ENCODE measurements at places on chromosomes 16 and 17. TPM values are rescaled to one million over a fixed set of nuclear protein-coding genes. Genes with fewer than 3 reads are reported as not detected.

DNA sequence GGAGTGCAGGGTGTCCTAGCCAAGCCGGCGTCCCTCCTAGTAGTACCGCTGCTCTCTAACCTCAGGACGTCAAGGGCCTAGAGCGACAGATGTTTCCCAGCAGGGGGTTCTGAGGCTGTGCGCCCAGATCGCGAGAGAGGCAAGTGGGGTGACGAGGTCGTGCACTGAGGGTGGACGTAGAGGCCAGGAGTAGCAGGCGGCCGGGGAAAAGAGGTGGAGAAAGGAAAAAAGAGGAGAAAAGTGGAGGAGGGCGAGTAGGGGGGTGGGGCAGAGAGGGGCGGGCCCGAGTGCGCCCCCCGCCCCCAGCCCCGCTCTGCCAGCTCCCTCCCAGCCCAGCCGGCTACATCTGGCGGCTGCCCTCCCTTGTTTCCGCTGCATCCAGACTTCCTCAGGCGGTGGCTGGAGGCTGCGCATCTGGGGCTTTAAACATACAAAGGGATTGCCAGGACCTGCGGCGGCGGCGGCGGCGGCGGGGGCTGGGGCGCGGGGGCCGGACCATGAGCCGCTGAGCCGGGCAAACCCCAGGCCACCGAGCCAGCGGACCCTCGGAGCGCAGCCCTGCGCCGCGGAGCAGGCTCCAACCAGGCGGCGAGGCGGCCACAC is at the start of gene MMP2:
Gene MMP2 (plus strand): TSS at position 372 of the 603 bp plus-strand sequence. CDS start 282 bp downstream, outside the sequence.
- H3K36me3 ChIP-seq, result no peaks in the 10 kb centered on the region
- no peak for DNase-seq
- H3K27ac ChIP-seq, result no peak within 1 kb of the TSS
- no peak within 1 kb of the TSS for H3K4me3 ChIP-seq
- peaks cover 18% of the 10 kb centered on the region for H3K27me3 ChIP-seq

- H3K36me3 ChIP-seq, result no peaks in the 10 kb centered on the region
- no peaks in the 10 kb centered on the region for H3K4me1 ChIP-seq
- H3K27me3 ChIP-seq, result no peaks in the 10 kb centered on the region
- no peak overlapping the region for H3K27ac ChIP-seq
- no peak overlapping the region for H3K4me3 ChIP-seq
Measured at GRCh38 chr16:54540525-54541180, 254.1 kb upstream of the IRX3 start.

DNA sequence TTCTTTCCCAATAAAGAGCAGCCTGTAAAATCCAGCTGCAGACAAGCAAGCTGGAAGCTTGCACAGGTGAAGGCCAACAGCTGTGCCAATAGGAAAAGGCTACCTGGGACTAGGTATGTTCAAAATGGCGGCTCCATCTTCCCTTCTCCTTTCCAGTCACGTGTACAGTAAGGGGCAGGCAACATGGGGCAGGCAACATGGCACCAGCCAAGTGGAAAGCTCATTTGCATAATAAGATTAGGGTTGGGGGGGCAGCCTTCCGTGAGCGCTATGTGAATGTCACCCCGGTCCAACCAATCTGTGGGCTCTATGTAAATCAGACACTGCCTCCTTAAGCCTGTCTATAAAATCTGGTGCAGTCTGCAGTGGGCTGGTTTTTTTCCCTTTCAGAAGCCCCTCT is 31.3 kb downstream of the TVP23A start:
- H3K36me3 ChIP-seq, result no peaks in the 10 kb centered on the region
- peak; percentile 75 for DNase-seq
- no peak overlapping the region for H3K4me3 ChIP-seq
- H3K4me1 ChIP-seq, result peaks cover 29% of the 10 kb centered on the region
- H3K27ac ChIP-seq, result no peak overlapping the region

- H3K4me3 ChIP-seq, result no peak overlapping the region
- H3K4me1 ChIP-seq, result no peaks in the 10 kb centered on the region
- no peaks in the 10 kb centered on the region for H3K27me3 ChIP-seq
- DNase-seq, result no peak
Measured at GRCh38 chr16:69087161-69087581, 18.3 kb upstream of the HAS3 start.

GRCh38 chr17:40020146-40020545 is 4.9 kb downstream of the CSF3 start:
- DNase-seq, result no peak
- H3K27ac ChIP-seq, result no peak overlapping the region
- no peak overlapping the region for H3K4me3 ChIP-seq
- H3K4me1 ChIP-seq, result no peaks in the 10 kb centered on the region
- no peaks in the 10 kb centered on the region for H3K27me3 ChIP-seq

- no peak for DNase-seq
- H3K4me3 ChIP-seq, result no peak overlapping the region
- no peaks in the 10 kb centered on the region for H3K36me3 ChIP-seq
- H3K27ac ChIP-seq, result no peak overlapping the region
- H3K27me3 ChIP-seq, result no peaks in the 10 kb centered on the region
- H3K4me1 ChIP-seq, result no peaks in the 10 kb centered on the region
Measured at GRCh38 chr16:84223456-84223855, 16.4 kb downstream of the KCNG4 start.

GRCh38 chr16:58348986-58349385 is 43.3 kb upstream of the GINS3 start:
- H3K27ac ChIP-seq, result no peak overlapping the region
- no peaks in the 10 kb centered on the region for H3K4me1 ChIP-seq
- no peak for DNase-seq
- no peaks in the 10 kb centered on the region for H3K27me3 ChIP-seq

DNA sequence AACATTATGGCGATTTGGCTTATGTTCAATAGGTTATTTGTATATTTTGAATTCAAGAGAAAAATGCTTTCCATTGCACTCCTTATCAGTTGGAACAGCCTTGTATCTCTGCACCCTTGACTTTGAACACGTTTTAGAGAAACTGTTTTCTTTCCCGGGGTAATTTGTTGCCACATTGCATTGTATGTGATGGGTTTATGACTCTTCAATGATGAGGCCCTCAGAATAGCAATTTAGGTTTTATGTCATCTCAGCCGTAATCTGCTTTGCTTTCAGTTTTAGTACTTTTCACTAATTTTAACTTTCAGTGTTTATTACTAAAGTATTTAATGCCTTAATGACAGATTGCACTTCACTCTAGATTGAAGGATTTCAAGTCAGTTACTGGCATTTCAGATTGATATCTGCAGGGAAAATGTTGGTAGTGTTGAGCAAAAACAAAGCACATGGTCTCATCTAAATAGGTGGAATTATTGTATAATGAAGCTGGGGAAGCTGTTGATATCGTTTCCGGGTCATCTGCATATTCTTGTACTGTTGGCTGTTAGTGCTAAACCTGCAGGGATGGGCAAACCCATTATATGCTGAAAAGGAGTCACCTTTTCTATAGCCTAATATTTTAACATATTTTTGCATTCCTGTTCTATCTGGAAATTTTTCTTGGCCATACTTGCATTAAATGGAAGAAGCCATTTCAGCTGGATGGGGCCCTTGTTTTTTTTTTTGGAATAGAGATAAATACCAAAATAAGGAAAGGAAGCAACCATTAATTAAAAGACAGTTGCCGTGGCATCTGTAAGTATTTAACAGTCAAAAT is 2.0 kb downstream of the LUC7L3 start:
- peaks cover 12% of the 10 kb centered on the region for H3K36me3 ChIP-seq
- peak overlapping the region; percentile 75 for H3K4me3 ChIP-seq
- peaks cover 39% of the 10 kb centered on the region for H3K4me1 ChIP-seq
- H3K27ac ChIP-seq, result peak overlapping the region; percentile 96
- H3K27me3 ChIP-seq, result no peaks in the 10 kb centered on the region

DNA sequence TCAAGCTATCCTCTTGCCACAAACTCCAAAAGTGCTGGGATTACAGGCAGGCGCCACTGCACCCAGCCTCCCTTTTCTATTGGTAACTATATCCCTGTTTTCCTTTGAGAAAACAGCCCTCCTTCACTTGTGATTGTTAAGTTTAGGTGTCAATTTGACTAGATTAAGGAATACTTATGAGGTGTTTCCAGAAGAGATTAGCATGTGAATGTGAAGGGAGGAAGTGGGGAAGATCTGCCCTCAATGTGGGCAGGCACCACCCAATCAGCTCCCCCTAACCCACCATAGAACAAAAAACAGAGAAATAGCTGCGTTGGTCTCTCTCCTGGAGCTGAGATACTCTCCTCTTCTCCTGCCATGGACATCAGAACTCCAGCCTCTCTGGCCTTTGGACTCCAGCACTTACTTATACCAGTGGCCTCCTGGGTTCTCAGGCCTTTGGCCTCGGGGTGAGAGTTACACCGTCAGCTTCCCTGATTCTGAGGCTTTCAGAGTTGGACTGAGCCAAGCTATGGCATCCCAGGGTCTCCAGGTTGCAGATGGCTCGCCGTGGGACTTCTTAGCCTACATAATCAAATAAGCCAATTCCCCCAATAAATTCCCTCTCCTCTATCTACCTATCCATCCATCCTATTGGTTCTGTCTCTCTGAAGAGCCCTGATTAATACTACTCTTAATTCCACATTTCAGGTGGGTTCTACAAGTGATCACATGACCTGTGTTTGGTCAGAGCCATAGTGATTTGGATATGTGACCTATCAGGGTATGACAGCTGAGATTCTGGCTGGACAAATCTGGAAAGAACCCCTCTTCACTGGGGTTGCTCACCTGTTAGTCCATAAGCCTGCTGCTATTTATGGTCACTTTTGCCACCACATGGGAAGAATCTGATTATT is 12.0 kb upstream of the STAT3 start:
- no peak overlapping the region for H3K4me3 ChIP-seq
- H3K36me3 ChIP-seq, result no peaks in the 10 kb centered on the region
- DNase-seq, result no peak
- no peaks in the 10 kb centered on the region for H3K27me3 ChIP-seq
- H3K27ac ChIP-seq, result no peak overlapping the region

- H3K27ac ChIP-seq, result peak within 1 kb of the TSS; percentile 92
- no peaks in the 10 kb centered on the region for H3K27me3 ChIP-seq
- H3K4me3 ChIP-seq, result peak within 1 kb of the TSS; percentile 74
- H3K36me3 ChIP-seq, result no peaks in the 10 kb centered on the region
Measured at GRCh38 chr17:47188876-47189731, at the start of gene CDC27. TSS of gene CDC27 (minus strand) at chr17:47189295. CDS start at chr17:47189172, 123 bp downstream.

GRCh38 chr16:12661656-12662172 is 142.0 kb downstream of the CPPED1 start:
- H3K27me3 ChIP-seq, result no peaks in the 10 kb centered on the region
- no peak overlapping the region for H3K27ac ChIP-seq
- DNase-seq, result no peak
- H3K36me3 ChIP-seq, result peaks cover 2% of the 10 kb centered on the region

DNA sequence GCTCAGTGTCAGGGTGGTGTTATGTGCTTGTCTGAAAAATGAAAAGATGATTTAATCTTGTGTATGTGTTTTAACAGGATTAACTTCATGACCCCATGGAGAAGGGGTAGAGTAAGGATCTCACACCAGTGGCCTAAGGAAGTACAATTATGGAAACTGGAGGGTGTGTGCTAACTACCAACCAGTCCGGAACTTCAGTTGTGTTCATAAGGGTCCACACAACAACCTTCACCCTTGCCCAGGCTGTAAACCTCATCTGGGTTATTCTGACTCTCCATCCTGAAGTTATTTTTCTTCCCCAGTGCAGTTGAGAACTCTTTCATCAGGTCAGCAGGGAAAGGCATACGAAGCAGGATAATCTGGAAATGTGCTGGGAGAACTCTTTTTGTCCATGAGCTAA is 158.9 kb downstream of the MAP2K6 start:
- DNase-seq, result no peak
- peaks cover 9% of the 10 kb centered on the region for H3K4me1 ChIP-seq
- H3K36me3 ChIP-seq, result no peaks in the 10 kb centered on the region
- no peaks in the 10 kb centered on the region for H3K27me3 ChIP-seq
- H3K4me3 ChIP-seq, result no peak overlapping the region
- H3K27ac ChIP-seq, result no peak overlapping the region

GRCh38 chr16:4767872-4768548 is 1.0 kb upstream of the ZNF500 start:
- no peak for DNase-seq
- no peaks in the 10 kb centered on the region for H3K36me3 ChIP-seq
- peaks cover 15% of the 10 kb centered on the region for H3K4me1 ChIP-seq
- peak overlapping the region; percentile 50 for H3K27ac ChIP-seq

GRCh38 chr17:1055751-1056645 is 59.1 kb downstream of the TIMM22 start:
- no peak overlapping the region for H3K4me3 ChIP-seq
- peaks cover 34% of the 10 kb centered on the region for H3K36me3 ChIP-seq
- no peak overlapping the region for H3K27ac ChIP-seq
- peak; percentile 60 for DNase-seq
- no peaks in the 10 kb centered on the region for H3K4me1 ChIP-seq

DNA sequence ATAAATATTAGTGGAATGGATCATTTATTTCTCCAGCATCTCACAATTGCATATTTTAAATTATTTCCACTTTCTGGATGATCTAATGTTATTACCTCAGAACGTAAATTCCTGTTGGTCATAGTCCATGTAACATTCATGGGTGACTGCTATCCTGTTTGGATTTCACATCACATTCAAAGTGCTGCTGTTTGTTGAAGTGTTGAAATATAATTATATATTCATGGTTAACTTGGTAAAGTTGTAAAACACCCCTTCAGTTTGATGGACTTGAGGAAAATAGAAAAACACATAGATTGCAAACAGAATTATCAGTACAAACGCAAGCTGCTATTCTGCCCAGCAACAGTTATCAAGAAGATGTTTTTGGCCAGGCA is 59.6 kb downstream of the TANGO6 start:
- H3K27ac ChIP-seq, result no peak overlapping the region
- no peaks in the 10 kb centered on the region for H3K4me1 ChIP-seq
- no peak overlapping the region for H3K4me3 ChIP-seq
- H3K27me3 ChIP-seq, result no peaks in the 10 kb centered on the region
- no peaks in the 10 kb centered on the region for H3K36me3 ChIP-seq

- H3K36me3 ChIP-seq, result no peaks in the 10 kb centered on the region
- H3K4me1 ChIP-seq, result peaks cover 41% of the 10 kb centered on the region
- H3K4me3 ChIP-seq, result no peak overlapping the region
- H3K27ac ChIP-seq, result peak overlapping the region; percentile 74
- H3K27me3 ChIP-seq, result no peaks in the 10 kb centered on the region
Measured at GRCh38 chr16:3074860-3075522, 9.6 kb downstream of the IL32 start.

DNA sequence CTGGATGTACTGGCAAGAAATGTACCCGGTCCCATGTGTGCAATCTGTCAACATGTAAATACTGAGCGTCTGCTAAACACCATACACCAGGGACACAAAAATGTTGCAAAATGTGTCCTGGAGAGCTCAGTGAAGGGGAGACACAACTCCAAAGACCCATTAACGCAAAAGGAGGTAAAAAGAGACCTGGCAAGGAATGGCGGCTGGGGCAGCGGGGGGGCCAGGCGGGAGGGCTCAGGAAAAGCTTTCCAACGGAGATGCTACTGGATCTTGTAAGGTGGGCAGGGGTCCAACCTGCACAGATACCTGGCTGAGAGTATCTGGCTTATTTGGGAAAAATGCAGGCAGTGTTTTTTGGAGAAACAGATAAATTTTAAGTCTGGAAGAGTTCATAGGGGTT is 40.7 kb downstream of the ADCY9 start:
- no peaks in the 10 kb centered on the region for H3K4me1 ChIP-seq
- DNase-seq, result no peak
- no peak overlapping the region for H3K27ac ChIP-seq
- H3K4me3 ChIP-seq, result no peak overlapping the region
- no peaks in the 10 kb centered on the region for H3K27me3 ChIP-seq
- H3K36me3 ChIP-seq, result no peaks in the 10 kb centered on the region

The MAP2K6 gene
- 7.7 TPM for total RNA-seq

The RHBDL1 gene
- 1.0 TPM for total RNA-seq

The GINS3 gene
- 2.3 TPM for total RNA-seq

The OTOP2 gene
- total RNA-seq, result not detected
